ENCODE measurements at places on chromosomes 3 and 15.

- DNase-seq, result no peak
These were observed 117.1 kb downstream of the MINAR1 start for GRCh38 chr15:79549196-79549595.

DNA sequence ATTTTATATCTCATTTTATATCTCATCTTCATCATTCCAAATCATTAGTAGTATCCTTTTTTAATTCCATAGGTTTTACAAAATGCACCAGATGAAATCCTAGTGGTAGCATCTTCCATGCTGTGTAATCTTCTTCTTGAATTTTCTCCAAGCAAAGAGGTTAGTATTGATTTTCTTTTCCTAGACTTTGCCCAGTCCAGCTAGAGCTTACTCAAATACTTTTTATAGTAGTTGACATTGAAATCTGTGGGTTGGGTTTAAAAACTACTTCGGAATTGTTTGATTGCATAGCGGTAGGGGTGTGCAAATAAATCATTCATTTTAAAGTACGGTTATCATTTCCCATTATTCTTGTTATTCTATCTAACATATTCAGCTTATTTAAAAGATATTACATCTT is 62.6 kb downstream of the NME9 start:
- DNase-seq, result no peak

GRCh38 chr15:66581972-66582537 is 16.3 kb upstream of the LCTL start:
- DNase-seq, result no peak

- DNase-seq, result no peak
These were observed 146.1 kb upstream of the UMPS start for GRCh38 chr3:124584245-124584551.

GRCh38 chr3:48595075-48595525 is at the start of gene COL7A1:
TSS of gene COL7A1 (minus strand) at chr3:48595329. CDS start at chr3:48595159, 170 bp downstream.
- no peak for DNase-seq

- DNase-seq, result no peak
These were observed 8.8 kb downstream of the ABHD6 start for GRCh38 chr3:58246148-58247047.

DNA sequence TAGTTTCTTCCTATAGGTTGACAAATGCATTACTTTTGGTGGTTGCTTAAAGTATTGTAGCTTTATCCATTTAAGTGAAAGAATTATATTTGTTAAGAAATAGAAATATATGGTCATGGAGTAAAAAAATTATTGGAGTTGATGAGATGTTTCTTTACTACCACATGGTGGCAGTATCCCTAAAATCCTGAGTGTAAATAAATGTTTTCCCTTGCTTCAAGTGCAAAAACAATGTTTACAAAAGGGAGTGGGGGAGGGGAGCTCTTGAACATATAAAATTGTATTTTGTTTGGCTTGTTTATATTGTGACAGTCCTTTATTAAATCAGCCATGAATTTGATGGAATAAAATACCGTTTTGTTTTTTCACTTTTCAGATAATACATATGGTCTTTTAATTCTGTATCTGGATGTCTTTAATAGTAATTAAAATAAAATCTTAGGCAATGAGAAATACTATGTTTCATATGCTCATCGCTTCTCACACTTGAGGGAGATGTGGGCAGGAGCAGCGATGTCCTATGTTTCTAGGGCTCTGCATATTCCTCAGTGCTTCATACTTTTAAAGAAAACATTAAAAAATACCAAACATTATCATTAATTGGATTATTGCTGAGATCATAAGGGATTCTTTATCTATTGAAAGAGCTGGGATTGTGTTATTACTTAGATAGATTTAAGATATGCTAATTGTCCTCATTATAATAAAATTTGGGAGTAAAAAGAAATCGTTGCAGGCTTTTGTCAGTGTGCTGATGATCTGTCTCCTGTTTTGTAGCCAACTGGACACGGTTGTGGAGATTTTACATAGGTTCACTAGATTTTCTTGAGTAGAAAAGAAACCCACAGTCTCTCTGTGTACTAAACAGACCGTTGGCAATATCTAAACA is 349.7 kb downstream of the TUSC7 start:
- DNase-seq, result no peak

GRCh38 chr3:129619726-129620162 is 13.3 kb upstream of the PLXND1 start:
- DNase-seq, result no peak

GRCh38 chr3:184656829-184657681 is 54.8 kb downstream of the MAGEF1 start:
- no peak for DNase-seq

DNA sequence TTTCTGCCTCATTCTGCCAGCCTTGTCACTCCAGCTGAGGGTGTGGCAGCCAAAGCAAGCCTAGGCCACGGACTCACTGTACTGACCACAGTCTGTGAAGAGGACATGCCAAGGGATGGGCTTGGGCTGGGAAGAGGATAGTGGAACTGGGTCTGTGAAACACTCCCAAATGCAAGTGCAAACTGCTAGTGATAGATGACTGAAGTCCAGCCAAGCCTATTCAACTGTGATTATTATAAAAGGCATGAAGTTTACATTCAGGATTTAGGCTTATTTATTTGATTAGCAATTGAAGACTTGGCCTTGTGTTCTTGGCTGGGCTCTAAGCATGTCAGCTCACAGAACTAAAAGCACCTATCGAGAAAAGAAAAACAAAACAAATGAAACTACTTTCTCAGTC is 84.9 kb upstream of the UBE2E1 start:
- no peak for DNase-seq

DNA sequence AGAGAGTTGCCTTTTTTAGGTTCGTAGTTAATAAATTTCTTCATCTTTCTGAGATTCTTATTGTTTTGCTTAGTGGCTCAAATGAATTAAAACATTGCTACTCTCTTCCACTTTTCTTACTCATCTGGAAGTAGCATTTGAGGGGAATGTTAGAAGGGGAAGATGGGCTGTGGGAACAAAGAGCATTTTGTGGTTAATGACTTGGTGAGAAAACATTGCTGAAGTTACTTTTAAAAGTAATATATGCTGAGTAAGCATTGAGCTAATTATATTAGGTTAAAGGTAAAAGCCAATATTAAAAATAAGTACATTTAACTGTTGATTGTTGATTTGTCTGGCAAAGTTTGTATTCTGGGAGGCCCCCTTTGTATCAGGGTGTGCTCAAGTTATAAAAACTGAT is 5.7 kb downstream of the MORF4L1 start:
- DNase-seq, result no peak

- DNase-seq, result no peak
These were observed 32.3 kb downstream of the SLC9C1 start for GRCh38 chr3:112261742-112262141.

DNA sequence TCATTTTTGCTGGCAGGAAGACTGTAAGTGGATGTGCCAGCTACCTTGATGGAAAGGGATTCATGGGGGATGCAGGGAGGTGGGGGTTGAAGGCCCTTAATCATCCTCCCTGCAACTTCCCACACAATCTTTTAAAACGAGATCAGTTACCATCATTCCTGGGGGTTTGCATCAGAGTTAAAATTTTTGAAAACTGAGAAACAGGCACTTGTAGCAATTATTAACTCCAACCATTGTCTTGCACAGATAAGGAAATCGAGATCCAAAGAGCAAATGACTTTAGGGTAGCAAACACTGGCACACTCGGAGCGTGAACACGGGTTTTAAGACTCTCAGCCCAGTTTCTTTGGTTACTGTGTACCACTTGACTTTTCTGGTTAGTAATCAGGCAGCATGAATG is 41.9 kb downstream of the GPD1L start:
- DNase-seq, result no peak

DNA sequence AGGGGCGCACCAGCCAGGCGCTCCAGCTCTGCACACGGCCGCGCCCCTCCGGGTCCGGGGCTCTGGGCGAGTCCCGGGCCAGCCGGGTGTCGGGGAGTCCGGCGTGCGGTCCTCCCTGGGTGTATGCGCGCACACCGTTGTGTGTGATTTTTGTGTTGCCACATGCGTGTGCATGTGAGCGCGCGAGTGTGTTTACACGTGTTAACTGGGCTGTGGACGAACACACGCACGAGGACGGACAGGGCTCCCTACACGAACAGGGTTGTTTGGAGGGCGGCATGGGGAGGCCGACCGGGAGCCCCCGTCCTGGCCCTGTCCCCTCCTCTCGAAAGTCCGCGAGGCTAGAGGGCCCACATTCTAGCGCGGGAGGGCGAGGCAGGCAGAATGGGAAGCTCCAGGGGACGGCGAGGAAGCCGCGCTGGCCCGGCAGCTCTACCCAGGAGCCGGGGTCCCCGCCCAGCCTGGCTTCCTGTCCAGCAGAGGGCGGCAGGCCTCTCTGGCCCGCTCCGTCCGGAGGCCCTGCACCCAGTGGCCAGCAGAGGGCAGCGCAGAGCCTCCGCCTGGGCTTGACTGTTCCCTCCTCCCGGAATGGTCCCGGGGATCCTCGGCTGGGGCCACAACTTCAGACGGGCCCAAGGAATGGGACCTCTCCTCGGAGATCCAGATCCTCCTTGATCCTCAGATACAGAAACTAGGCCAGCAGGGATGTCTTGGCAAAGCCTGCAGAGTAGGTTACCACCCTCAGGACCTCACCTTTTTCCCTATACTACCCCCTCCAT is 611 bp upstream of the LINGO1 start:
- no peak for DNase-seq

DNA sequence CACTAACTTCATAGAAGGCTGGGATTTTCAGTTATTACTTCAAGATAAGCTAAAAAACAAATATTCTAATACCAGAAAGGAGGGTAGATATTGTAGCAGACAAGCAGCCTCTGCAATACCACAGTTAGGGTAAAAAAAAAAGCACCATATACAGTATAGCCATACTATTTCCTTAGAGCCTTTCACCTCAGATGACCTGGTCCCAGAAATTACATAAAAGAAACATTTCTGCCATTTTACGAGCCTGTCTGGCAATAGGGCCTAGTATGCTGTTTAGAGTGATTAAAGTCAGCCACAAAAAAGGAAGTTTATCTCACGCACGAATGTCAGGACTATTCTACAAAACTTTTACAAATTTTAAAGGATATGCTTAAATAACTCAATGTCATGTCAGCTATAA is 1016.6 kb downstream of the PLOD2 start:
- no peak for DNase-seq

- no peak for DNase-seq
These were observed 41.6 kb downstream of the MB21D2 start for GRCh38 chr3:192875971-192876565.

DNA sequence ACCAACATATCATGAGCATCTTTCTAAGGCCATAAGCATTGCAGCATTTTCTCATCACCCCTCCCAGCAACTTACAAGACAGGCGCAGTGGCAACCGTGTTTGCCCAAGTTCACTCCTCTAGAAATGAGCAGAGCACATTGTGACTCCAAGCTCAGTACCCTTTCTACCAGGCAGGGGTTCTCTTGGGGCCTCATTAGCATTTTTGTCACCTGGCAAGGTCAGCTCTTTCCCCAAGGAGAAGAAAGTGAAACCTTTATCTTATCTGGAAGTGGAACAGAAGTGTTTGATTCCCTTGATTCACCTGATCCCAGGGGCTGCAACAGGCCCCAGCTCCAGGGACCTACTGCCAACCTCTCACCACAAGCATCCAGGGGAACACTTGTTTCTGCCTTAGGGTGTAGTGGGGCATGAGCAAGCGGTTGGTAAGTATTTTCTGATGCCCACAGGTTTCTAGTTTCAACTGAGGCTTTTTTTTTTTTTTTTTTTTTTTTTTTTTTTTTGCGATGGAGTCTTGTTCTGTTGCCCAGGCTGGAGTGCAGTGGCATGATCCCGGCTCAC is 44.0 kb upstream of the HERC1 start:
- no peak for DNase-seq

GRCh38 chr3:52257911-52258310 is 12.4 kb downstream of the PPM1M start:
- DNase-seq, result no peak

DNA sequence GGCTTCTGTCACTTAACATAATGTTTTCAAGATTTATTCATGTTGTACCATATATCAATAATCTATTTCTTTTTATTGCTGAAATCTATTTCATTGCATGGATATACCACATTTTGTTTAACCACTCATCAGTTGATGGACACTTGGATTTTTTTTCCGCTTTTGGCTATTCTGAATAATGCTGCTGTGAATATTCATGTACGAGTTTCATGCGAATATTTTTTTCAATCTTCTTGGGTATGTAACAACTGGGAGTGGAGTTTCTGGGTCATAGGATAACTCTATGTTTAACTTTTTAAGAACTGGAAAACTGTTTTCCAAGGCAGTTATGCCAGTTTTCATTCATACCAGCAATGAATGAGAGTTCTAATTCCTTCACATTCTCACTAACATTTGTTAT is 21.7 kb upstream of the GPR160 start:
- DNase-seq, result no peak

GRCh38 chr15:89501646-89502045 is 5.3 kb upstream of the RHCG start:
- DNase-seq, result no peak

DNA sequence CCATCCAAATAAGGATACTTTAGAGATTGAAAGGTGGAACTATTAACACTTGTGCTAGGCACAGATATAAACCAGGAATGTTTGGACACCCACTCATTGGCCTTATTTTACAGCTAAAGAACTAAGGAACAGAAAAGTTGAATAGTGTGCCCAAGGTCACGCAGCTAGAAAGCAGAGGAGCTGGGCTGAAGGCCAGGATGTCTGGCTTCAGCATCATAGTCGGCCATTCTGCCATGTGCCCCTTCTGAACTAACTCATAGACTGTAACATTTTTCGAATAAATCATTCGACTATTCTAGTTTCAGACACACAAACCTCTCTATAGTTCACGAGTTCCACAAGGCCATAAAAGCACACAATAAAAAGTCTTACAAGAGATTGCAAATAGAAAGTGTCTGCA is 71.1 kb downstream of the SUMF1 start:
- no peak for DNase-seq

GRCh38 chr3:134077649-134078161 is 48.0 kb upstream of the SLCO2A1 start:
- DNase-seq, result no peak

- no peak for DNase-seq
These were observed 72.3 kb downstream of the CORO2B start for GRCh38 chr15:68650901-68651709.

- DNase-seq, result no peak
These were observed 1.9 kb downstream of the AQP9 start for GRCh38 chr15:58139989-58140522.

DNA sequence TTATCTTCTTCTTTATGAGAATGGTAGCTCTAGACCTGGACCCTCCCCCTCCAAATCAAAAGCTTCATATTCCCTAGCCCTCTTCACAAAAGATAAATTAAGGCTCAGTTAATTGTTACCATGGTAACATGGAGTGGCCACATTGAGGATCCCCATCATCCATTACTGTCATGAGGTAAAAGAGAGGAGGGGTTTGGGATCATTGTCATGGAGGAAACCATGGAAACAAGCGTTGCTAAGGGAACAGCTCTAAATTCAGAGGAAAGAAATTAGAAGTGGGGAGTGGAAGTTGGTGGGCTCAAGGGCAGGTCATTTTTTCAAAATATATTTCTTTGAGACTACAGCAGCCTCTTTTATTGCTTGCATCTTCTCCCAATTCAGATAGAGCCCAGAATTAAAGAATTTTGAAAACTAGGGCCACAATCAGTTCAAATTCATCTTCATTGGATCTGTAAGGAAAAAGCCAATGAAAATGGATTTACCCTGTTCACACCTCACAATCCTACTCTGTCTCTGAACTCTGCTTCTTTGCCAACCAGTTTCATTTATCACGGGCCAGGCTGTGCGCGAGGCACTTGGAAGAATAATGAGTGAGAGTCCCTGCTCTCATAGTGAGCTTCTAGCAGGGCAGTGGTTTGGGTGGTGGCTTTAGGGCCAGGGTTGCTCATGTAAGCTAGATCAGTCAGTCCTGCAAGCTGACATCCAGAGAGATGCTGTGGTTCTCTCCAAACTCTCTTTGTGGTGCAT is 11.6 kb upstream of the AEN start:
- no peak for DNase-seq

GRCh38 chr15:39282663-39283208 is 298.1 kb upstream of the THBS1 start:
- no peak for DNase-seq

All from stimulated activated CD4-positive, alpha-beta T cell treated with anti-CD3 and anti-CD28 coated beads, TNF-alpha, amount 100 ng/mL, for 1 hour (primary cell).